SJCRH30 (cell line): ENCODE measurements at places on chromosomes 13 and 19.

DNA sequence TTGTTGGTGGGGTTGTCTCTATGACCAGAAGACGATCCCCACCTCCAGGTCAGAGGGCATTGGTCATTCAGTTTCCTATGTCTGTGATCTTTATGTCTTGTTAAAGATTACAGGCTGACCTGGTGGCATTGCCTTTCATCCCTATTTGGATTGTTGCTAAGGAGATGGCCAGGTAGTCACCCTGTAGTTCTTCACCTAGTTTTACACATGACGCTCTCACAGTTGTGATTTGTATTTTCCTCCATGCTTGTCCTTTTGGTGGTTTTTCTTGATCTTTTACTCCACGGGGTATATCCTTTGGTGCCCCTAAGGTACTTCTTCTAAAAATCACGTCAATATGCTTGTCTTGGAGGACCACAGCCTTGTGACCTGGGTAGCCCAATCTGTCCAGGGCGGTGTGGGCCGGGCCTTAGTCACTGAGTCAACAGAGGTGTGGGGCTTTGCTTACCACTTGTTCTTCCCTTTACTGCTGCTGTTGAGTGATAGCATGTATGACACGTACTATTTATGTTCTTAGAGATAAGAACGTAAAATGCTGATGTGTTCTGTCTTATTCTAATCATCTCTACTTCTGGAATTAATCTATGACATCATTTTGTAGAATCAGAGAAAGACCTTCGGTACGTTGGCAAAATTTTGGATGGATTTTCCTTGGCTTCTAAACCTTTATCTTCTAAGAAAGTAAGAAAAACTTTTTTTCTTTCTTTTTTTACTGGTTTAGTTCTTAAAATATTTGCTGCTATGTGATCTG, 20.1 kb downstream of the GPATCH1 start:
- DNase-seq = no peak

DNA sequence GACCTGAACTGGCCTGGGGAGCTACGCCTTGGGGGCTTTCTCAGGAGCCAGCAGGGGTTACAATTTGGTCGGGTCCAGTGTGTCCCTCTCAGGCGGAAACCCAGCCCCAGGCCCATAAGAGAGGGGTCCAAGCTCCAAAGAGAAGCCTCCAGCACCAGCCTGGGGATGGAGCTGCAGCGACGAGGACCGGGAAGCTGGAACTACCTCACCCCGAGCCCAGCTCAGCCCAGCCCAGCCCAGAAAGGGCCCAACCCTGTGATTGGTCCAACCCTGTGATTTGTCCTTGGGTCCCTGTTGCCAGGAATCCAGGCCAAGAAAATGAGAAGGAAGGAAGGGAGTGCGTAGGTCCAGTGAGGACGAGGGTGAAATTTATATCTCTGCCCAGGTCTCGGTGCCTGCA, 24.1 kb downstream of the CLEC4M start:
- no peak for DNase-seq

- no peak for DNase-seq
These were observed 314.7 kb downstream of the OLFM4 start for GRCh38 chr13:53343361-53343744.

DNA sequence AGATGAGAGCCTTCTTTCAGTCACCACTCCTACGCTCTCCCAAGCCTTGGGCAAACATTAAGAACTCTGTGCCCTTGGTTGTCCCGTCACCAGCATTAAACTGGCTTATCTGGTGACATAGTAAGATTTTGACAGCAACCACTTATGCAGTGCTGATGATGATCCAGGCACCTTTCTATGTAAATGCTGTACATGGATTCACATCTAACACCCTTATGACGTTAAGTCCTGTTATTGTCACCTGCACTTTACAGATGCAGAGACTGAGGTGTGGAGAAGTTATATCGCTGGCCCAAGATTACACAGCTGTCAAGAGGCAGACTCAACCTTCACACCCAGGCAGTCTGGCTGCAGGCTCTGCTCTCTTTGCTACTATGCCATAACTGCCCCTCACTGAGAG, 25.0 kb downstream of the RASL11A start:
- DNase-seq = no peak

GRCh38 chr19:16628984-16629691, 1.1 kb upstream of the MED26 start:
- DNase-seq = peak; percentile 83
